ENCODE measurements at places on chromosomes 11 and 22.

GRCh38 chr22:37482244-37482643 lies 3.9 kb downstream of the MFNG start:
- DNase-seq: no peak

GRCh38 chr11:66617155-66617834 lies 865 bp downstream of the RBM14 start:
- no peak for DNase-seq

DNA sequence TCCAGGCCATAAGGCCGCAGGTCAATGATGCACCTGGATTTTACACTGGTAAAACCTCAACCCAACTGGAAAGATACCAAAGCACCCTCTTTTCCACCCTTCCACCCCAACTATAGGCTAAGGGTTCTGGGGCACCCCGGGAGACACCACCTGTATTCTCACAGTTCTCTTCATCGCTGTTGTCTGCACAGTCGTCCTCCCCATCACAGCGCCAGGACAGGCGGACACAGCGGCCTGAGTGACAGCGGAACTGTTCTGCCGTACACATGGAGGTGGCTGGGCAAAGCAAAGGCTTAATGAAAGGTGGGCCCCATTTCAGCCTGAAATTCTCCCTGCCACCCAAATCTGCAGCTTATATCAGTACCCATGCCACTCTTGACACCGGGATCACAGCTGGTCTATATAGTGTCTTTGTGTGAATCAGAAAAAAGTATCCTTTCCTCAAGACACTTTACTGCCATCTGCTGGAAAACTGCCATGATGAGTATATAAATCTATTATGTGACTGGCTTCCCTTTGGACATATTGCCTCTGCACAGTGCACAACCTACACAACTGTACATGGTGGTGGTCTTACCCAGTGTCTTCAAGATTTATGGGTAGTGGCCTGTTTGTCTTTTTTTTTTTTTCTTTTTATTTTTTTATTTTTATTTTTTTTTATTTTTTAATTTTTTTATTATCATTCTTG lies 21.5 kb downstream of the LRP4 start:
- peak; percentile 91 for DNase-seq

DNA sequence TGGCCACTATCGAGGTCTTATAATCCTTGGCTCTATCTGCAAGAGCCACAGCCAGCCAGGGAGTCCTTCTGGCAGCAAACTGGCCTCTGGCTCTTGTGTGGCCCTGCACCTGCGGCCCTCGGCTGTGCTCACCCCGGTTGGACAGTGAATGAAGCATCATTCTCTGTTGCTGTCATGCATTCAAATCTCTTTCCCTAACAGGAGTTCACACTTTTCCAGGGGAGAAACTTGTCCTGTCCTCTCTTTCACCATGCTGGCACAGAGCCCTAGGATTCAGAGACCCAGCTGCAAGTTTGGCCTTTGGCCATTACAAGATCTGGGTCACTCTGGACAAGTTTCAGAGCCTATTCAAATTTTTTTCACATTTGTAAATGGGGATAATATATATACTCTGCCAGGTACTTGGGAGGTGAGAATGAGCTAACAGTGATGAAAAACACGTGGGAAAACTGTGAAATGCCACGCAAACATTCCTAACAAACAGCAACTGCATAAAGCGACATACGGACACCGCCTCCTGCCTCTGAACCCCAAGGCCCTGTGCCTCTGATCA lies 34.2 kb downstream of the TMEM184B start:
- DNase-seq: no peak

- peak; percentile 40 for DNase-seq
Observed at GRCh38 chr11:10868352-10868751, 10.5 kb upstream of the ZBED5 start.
